ENCODE measurements at places on chromosomes 2 and 18.

DNA sequence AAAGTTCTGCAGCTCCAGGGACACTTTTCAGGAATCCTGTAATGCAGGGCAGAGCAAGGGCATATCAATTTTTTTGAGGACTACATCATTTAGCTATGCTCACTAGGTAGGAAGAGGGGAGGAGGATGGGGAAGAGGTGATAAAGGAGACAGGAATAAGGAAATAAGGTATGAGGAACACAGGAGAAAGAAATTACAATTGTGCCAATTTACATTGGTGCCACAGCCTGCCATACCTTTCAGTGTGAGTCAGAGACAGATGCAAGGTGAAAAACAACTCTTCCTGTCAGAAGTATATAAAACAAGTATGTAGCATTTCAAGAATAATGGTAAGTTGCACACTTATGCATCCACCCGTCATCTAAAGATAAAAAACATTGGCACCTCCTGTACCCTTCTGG lies 5.4 kb upstream of the MRPS9 start:
- DNase-seq: no peak

DNA sequence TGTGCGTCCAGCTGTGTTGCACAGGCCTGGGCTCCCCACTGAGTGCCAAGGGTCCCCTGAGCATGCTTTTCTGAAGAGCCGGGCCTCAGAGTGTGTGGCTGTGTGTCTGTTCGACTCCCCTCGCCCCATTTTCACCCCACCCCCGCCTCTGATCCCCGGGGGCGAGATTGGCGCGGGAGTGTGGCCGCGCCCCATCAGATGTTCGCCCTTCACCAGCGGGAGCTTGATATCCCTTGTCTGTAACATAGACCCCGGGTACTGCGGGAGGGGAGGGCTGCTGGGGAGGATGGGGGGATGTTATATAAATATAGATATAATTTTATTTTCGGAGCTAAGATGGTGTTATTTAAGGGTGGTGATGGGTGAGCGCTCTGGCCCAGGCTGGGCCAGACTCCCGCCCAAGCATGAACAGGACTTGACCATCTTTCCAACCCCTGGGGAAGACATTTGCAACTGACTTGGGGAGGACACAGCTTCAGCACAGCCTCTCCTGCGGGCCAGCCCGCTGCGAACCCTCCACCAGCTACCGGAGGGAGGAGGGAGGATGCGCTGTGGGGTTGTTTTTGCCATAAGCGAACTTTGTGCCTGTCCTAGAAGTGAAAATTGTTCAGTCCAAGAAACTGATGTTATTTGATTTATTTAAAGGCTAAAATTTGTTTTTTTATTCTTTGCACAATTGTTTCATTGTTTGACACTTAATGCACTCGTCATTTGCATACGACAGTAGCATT lies 1.5 kb downstream of the RHOB start:
- no peak for DNase-seq

DNA sequence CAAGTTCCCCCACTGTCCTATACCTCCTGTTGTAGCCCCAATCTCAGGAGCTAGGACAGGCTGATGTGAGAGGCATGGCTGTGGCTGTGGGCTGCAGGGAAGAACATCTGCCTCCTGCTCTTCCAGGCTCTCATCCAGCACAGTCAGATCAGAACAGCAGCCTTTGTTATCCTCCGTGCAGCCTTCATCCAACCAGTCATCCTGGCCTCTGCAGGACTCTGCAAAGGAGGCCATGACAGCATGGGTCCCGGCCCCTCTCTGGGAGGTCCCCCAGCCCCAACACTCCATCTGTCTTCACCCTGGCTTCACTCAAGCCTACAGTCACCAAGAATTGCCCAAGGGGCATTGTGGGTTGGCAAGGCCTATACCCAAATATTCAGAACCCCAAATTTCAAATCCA lies 223.2 kb upstream of the COPS8 start:
- no peak for DNase-seq

DNA sequence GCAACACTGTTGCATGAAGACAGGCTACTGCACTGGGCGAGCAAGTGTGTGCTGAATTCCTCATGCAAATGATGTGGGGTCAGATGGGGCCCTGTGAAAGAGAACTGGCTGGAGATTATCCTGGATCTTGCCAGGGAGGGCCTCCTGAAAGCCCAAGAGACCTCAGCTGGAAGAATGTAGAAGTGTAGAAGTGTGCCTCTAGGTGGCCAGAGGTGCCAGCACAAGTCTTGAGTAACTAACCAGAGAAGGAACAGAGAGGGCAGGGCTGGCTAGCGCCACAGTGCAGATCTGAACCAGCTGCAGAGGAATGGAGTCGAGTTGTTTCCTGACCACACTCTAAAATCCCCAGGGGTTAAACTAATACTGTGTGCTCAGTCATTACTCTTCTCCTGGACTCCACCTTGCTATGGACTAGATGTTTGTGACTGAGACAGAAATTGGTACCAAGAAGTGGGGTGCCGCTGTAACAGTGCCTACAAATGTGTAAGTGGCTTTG lies 399.3 kb downstream of the LRATD1 start:
- DNase-seq: no peak

DNA sequence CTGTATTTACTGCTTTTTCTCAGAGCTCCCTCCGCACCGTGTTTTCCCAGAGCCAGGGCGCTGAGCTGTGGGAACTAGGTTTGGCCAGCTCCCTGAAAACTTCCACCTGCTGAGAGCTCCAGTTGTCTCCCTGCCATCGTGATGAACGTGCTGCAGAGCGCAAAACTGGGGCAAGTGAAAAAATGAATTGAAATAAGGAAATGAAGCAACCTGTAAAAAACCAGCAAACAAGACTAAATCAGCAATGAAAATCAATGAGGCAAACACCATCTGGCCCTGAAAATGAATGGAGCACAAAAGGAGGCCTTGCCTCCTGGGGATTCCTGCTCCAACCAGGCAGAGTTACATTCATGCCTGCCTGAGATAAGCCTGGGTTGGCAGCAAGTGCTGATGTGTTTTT lies 129.9 kb downstream of the MARCHF4 start:
- no peak for DNase-seq

DNA sequence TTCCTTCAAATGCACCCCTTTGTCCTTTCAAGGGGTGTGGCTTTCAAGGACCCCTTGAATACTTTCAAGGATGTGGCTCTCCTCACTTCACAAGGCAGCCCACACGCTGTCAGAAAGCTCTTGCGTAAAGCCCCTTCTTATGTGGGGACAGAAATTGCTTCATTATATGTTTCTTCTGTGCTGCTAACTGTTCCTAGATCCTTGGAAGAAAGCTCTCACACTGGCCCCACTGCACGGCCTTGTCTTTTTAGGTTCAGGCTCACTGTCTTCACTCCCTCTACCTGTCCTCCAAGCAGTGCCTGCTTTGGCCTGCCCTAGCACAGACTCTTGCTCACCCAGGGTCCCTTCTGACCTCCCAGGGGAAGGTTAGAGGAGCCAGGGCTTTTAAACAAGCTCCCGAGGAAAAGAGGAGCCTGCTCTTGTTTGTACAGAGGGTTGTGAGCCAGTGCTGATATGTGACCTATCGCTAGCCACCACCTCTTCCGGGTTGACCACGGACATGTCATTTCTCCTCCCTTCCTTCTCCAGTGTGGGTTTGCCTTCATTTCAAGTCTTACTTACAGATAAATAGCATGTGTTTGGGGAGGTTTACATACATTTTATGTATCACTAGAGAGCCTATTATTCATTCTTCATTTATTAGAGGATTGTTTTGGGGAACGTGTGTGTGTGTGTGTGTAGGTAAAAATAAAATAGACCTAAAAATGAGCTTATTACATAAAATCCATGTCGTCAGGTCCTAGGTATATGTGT lies 94.7 kb downstream of the RTN4 start:
- no peak for DNase-seq

GRCh38 chr18:64713284-64713683 lies 564.4 kb upstream of the LINC00305 start:
- DNase-seq: no peak

- DNase-seq: no peak
Measured at GRCh38 chr18:48806551-48807261, 144.1 kb downstream of the SMAD7 start.

DNA sequence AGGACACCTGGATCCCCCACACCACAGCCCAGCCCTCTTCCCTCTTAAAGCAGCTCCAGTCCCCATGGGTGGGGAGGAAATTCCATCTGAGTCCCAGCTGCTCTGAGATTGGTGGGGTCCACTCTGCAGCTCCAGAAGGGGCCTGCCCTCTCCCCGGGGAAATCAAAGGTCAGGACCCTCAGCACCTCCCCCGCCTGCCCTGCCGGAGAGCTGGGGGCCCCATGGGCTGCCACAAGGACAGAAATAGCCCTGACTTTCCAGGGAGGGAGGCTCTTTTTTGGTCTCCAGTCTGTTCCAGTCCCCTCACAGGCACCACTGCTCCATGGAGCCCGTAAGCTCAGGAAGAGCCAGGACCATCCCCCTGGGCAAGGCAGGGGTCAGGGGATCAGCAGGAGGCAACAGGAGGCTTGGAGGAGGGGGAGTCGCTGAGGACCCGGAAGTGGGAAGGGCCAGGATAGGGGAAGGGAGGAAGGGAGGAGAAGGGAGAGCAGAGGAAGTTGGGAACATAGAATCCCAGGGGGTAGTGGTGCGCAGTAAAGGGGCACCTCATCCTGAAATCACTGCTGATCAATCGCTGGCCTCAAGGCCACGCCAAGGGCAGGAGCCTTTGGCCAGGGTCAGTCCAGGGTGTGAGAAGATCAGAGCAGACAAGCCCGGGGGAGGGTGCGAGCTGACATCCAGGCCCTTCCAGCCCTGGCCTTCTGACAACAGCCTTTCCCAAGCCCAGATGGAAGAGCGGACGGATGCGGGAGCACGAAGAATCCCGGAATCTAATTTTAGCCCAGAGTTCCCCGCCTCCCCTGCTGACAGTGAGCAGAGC lies 7.6 kb downstream of the ADRA2B start:
- no peak for DNase-seq

GRCh38 chr2:135590619-135591260 lies 59.5 kb downstream of the R3HDM1 start:
- no peak for DNase-seq

DNA sequence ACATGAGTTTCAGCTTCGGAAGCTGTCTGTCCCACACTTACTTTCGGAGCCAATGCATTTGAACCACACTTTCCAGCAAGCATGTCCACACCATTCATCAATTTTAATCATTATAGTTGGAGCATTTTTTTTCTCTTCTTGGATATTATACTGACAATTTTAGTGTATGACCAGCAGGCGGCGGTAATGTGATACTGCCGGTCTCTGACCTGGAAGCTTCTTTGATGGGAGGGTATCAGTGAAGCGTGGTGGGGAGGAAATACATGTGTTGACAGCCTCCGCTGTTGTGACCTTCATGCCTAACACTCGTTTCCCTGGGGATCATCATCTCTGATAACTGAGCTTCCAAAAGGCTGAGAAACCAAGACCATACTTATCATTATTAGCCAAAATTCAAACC lies 231.7 kb downstream of the GBX2 start:
- DNase-seq: no peak

DNA sequence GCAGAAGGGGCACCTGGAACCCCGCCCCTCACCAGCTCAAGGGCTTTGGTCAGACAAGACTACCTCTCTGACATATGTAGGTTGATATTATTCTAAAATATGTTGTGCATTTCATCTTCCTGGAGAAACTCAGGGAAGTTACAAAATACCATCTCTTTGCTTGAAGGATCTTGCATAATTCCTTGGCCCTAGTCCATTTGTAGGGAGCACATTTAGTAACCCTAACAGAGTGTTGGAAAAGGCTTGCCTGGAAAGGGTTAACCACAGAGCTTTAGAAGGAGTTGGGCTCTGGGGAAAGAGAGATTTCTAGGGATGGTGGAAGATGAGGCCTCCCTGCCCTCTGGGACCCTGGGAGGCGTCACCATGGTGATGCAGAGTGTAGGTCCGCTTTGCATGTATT lies 143.0 kb upstream of the SLC1A4 start:
- DNase-seq: no peak

- no peak for DNase-seq
Measured at GRCh38 chr2:99821039-99821438, 321.4 kb downstream of the AFF3 start.

GRCh38 chr2:55093381-55093780 lies 43.1 kb upstream of the RTN4 start:
- DNase-seq: no peak

- DNase-seq: no peak
Measured at GRCh38 chr2:117940436-117940835, 73.4 kb downstream of the CCDC93 start.

- DNase-seq: no peak
Measured at GRCh38 chr18:74996055-74996454, 212.9 kb downstream of the PTGR3 start.

- no peak for DNase-seq
Measured at GRCh38 chr2:229821316-229821715, 100.5 kb downstream of the TRIP12 start.

GRCh38 chr2:157749684-157750083 lies 121.0 kb upstream of the ACVR1C start:
- DNase-seq: no peak

DNA sequence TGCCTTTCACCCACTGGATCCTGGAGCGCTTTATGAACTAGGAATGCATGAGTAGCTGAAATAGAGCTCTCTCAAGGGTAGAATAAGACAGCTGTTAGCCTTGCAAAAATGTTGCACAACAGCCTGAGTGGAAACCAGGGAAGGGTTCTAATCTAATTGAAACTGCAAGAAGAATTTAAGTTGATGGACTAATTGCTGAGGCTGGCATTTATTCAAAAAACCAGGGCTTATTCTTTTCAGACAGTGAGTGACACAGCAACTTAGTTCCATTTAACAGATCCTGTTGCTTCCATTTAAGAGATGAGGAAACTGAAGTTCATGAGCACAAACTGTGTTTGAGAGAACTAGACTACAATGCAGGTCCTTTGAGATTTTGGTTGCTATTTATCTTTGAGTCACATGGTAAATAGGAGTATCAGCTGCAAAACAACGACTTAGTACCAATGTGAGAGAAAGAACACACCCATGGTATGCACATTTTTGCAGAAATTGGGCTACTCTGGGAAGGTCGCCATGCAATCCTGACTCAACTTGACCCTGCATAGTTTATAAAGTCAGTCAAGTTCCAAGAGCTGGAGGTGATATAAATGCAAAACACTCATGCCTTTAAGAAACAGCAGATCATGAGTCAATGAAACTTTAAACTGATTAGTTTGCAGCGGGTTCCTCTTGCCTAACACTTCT lies 76.4 kb upstream of the PARD3B start:
- no peak for DNase-seq

GRCh38 chr18:32259553-32259952 lies 69.7 kb downstream of the MEP1B start:
- no peak for DNase-seq

DNA sequence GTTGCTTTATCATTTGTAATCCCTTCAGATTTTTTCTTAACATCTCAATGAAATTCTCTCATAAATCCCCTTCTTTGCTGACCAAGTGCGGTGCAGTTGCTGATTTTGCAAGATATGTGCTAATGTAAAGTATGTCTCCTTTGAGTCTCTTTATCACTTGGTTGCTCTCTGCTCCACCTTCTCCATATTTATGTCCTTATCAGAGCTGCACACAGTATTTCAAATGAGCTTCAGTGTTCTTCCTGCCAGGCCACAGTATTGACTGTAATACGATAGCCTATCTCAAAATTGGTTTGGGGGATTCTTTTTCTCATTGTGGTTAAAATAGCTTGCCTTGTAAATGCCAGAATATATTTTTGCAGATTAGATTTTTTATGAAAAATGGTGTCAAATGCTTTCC lies 32.2 kb downstream of the MAIP1 start:
- DNase-seq: no peak
